Nucleus accumbens (tissue), 56 donors: ENCODE measurements at places on chromosomes 1 and 21.

- no peak for DNase-seq
These were observed 29.1 kb downstream of the SLC26A9 start for GRCh38 chr1:205914155-205914507.

DNA sequence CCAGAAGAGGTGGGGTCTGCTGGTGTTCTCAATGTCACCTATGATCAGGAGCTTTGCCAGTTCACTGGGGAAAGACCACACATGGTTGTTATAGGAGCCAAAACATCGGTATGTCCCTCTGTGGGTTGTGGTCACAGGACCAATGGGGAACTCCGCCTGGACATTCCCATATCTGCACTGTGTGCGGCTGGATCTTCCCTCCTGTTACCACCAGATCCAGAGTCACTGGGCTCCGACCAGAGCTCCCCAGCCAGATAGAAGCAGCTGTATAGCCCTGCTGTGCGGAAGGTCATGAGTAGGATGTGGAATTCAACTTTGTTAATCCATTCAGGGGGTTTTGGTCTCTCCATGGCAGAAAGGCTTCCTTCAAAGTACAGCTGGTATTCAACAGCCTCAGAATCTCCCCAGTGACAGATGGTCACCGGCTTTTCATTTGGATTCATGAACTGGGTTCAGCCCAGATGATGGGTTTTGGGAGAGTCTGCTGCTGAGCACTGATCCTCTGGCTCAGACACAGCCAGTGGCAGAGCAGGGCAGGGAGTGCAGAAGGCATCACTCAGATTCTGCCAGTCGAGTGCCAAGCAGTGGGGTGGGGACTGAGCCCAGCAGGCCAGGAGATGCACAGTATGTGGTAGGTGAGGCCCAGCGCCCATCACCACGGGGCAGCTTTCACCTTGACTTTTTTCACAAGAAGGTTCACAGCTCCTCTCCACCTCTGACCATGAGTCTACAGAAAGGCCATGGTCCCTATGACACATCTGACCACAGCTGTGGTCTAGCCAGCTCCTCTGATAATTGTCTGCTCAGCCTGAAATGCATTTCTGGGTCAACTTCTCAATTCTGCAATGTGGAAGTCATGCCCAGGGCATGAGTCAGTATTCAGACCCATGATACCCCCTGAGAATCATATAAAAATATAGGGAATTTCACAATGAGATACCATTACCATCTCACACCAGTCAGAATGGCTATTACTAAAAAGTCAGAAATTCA lies 2.9 kb upstream of the SHCBP1L start:
- no peak for DNase-seq

DNA sequence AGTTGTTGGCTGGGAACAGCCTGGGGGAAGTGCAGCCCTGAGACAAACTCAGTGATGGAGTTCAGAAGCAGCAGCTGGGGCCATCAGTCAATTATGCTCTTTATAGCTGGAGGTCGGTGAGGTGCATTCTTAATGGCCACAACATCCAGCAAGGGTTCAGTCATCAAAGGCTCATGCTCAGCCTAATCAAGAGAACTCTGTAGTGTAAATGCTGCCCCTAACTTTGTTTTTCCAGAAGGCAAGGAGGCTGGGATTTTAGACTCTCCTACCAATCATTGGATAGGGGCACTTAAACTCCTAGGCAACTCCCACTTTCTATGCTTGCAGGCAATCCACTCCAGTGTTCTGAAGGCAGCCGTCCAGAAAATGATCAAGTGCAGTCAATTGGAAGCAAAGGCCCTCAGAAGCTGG lies 15.0 kb upstream of the RGS4 start:
- DNase-seq = no peak

GRCh38 chr1:161994175-161994668 lies 29.4 kb downstream of the OLFML2B start:
- peak; percentile 72 for DNase-seq

GRCh38 chr1:42937836-42938644 lies 20.6 kb downstream of the SLC2A1 start:
- DNase-seq = no peak

- DNase-seq = no peak
These were observed 765.6 kb upstream of the B3GALT2 start for GRCh38 chr1:193951984-193952383.

DNA sequence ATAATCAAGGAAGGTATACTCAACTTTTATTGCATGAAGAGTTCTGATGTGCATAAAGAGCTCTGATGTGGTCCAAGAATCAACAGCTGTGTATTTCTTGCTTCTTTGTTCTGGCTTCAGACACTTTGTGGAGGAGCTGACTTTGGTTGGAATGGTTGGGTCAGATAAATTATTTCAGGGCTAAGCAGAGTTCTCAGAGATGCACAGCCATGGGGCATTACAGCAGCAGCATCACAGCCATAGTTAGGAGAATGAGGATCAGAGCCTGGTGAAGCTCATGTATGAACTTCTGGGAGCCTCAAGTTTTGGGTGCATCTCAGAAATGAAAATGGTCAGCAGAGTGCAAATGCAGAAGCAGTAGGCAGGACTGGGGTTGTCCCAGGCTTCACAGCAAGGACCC lies 267.4 kb upstream of the RUNX1 start:
- no peak for DNase-seq

DNA sequence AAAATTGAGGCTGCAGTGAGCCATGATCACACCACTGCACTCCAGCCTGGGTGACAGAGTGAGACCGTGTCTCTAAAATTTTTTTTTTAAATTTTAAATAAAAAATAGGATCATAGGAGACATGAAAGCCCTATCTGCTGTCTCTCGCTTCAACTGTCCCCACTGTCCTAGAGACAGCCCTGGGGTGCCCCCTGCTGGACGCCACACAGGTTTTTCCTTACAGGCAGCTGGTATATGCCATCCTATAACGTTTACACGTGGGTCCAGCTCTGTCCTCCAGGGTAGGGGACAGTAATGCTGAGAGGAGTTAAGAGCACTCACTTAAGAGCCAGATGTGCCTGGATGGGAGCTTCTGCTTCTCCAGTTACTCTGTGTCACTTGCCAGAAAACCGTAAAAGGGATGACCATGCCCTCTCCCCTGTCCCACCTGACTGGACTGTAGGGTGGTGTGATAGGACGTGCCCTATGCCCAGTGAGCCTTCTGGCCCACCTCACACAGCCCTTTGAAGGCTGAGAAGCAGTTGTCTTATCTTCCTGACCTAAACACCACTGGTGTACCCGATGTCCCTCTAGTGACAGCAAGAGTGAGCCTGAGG lies 8.5 kb downstream of the FBXO2 start:
- DNase-seq = peak; percentile 56

DNA sequence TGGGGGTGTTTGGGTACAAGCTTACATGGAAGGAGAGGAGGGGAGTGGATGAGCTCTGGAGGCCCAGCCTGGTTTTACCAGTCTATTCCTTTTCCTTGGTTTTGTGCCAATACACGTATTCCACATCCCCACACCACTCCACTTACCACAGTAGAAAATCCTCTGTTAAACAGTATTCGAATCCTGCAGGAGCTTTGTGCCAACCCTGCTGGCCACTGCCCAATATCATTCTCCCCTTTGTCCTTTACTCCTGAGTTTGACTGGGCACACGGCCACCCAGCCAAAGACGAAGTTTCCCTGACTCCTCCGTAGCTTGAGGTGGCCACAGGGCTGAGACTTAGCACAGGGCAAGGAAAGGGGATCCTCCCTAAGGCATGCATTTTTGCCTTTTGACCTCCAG lies 61.6 kb downstream of the TMCO4 start:
- DNase-seq = no peak

DNA sequence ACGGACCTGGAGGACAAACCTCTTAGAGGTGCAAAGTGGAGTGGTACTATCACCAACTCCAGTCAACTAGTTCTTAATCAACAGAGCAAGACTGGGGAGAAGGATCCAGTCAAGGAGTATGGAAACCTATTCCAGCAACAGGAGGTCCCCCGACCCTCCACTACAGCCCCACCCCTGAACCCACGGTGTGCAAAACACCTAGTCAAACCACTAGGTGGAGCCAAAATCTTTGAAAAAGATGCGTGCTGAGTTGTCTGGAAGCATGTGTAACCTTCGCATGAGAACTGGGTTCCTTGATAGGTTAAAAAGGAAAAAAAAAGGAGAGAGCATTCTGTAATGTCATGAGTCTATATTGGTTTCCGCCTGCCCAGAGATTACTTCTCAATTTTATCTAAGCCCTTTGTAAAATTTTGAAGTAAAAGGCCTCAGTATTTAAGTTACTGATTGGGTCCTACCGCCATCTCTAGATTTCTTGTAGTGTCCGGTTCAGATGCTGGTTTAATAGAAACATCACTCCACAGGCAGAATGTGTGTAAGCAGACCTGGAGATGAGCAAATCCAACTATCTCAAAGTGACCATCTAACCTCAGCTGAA lies 81.9 kb upstream of the HAO2 start:
- no peak for DNase-seq

DNA sequence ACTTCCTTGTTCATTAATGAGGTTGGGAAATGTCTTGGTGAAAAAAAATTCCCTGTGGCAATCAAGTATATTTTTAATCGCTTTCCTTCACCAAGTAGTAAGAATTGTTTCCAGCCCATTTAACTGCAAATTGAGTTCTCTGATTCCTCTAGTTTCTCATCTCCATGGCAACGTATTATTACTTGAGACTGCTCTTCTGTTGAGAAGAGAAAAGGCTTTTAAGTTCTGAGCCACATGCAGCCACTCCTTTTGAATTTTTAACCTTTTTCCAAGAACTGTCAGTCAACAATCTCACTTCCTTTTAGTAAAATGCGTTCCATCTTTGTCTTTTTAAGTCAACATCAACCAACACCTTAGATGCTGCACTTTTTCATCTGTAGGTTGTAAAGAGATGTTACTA lies 75.7 kb upstream of the KIAA1614 start:
- DNase-seq = no peak

DNA sequence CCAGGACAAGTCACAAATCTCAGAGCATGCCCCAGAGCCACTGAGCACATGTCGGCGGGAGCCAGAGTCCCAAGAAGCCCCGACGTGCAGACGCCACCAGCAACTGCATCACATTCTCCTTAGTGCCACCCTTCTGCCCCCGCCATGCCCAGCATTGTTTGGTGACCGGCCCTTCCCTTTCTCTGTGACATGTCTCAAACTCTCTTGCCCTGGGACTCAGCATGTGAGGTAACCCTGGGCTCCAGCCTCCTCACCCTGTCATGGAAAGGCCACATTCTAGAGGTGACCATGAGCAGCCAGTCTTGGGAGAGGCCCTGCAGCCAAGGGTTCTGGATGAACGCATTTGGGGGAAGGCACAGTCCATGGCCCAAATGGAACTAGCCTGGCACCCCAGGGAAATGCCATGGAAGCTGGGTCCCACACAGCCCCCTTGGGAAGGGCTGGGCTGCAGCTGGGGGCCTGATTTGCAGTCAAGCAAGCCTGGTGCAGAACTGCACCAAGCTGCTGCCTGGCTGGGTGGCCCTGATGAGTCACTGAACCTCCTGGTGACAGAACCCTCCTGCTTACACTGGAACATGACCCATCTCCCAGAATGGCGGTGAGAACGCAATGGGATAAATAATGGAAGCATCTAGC lies 94.4 kb downstream of the ITPKB start:
- DNase-seq = no peak

GRCh38 chr1:235101558-235102258 lies 26.9 kb downstream of the TOMM20 start:
- DNase-seq = no peak

DNA sequence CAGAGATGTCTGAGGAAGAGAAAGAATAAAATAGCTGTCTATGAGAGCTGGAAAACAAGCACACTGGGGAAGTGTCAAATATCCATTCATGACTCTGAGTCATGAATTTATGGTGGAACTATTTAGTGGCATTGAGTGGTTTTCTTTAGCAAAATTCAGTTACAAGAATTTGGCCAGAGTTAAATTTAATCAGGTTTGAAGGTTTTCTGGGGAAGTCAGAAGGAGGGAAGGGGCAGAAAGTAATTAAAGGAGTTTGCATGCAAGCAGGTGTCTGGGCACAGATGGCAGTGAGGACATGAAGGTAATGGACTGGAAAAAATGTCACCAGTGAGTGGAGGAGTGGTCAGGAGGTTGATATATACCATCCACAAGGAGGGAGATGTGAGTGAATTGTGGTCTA lies 121.9 kb upstream of the IVNS1ABP start:
- no peak for DNase-seq

- no peak for DNase-seq
These were observed 2.1 kb upstream of the A3GALT2 start for GRCh38 chr1:33322870-33323585.

- no peak for DNase-seq
These were observed 75.8 kb downstream of the RRAGC start for GRCh38 chr1:38783640-38784229.

GRCh38 chr1:244322181-244322580 lies 129.5 kb downstream of the ADSS2 start:
- no peak for DNase-seq

- no peak for DNase-seq
These were observed 30.0 kb downstream of the ZBTB8B start for GRCh38 chr1:32494711-32495337.

DNA sequence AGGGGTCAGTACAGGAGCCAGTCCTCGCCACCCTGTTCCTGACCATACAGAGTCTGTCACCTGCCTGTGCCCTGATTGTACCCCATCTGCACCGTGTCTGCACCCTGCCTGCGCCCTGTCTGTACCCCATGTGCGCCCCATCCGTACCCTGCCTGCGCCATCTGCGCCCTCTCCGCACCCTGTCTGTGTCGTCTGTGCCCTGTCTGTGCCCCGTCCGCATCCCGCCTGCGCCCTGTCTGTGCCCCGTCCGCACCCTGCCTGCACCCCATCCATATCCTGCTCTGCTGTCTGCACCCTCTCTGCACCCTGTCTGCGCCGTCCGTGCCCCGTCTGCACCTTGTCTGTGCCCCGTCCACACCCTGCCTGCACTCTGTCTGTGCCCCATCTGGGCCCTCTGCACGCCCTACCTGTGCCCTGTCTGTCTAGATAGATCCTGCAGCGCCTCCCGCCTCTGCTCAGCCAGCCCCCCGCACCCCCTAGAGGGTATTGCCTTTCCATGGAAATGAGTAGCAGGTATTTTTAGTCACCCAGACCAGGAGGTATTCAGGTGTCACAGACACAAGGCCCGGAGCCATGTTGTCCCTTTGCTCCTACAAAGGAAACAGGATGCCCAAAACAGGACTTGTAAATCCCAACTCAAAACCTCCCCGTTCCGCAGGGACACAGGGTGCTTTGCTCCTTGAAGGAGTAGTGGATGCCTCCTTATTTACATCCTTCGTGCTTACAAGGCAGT lies 7.7 kb upstream of the NPHP4 start:
- DNase-seq = no peak

DNA sequence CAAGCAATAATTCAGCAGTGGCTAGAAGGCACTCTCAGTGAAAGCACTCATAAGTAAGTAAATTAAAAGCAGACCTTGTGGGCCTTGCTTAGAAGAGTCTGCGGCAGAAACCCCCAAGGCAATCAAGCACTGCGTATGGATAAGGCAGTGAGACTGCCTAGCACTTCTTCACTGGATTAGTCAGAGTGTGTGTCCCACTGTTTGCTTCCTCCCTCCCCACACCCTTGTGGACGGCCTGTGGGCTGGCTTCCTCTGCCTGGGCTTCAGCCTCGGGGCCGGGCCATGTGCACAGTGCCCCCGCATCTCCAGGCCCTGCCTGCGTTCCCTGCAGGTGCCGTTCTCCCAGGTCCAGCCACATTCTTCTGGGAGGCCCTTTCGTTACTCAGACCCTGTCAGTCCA lies 23.8 kb downstream of the AGT start:
- DNase-seq = no peak
